ENCODE measurements at places on chromosomes 13 and 19. TPM values are rescaled to one million over a fixed set of nuclear protein-coding genes. Genes with fewer than 3 reads are reported as not detected.

DNA sequence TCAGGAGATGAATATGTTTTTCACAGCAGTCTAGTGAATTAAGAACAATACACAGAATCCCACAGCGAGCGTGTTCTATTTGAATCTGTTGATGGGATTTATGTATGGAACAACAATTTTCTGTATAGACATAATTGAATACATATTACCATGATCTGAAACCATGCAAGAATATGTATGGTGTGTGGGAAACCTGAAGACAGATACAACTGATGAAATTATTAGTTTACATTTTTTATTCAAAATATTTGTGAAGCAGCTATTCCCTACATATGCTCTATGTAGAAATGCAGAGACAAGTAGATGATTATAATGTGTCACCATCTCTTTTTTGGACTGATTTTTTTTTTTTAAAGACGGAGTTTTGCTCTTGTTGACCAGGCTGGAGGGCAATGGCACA is 91.8 kb downstream of the DNAJC15 start:
- H3K4me1 ChIP-seq, result no peaks in the 10 kb centered on the region
- no peak overlapping the region for H3K27ac ChIP-seq
- no peak overlapping the region for H3K4me3 ChIP-seq
- DNase-seq, result no peak
- H3K27me3 ChIP-seq, result no peaks in the 10 kb centered on the region

- no peak for DNase-seq
- no peaks in the 10 kb centered on the region for H3K4me1 ChIP-seq
- H3K36me3 ChIP-seq, result no peaks in the 10 kb centered on the region
Measured at GRCh38 chr19:29162694-29163093, 50.3 kb downstream of the UQCRFS1 start.

LHB gene
- 2.2 TPM for polyA plus RNA-seq

GRCh38 chr13:98297051-98297450 is 120.0 kb upstream of the RNF113B start:
- no peaks in the 10 kb centered on the region for H3K27me3 ChIP-seq
- no peak overlapping the region for H3K27ac ChIP-seq
- no peak overlapping the region for H3K4me3 ChIP-seq
- H3K36me3 ChIP-seq, result no peaks in the 10 kb centered on the region

DNA sequence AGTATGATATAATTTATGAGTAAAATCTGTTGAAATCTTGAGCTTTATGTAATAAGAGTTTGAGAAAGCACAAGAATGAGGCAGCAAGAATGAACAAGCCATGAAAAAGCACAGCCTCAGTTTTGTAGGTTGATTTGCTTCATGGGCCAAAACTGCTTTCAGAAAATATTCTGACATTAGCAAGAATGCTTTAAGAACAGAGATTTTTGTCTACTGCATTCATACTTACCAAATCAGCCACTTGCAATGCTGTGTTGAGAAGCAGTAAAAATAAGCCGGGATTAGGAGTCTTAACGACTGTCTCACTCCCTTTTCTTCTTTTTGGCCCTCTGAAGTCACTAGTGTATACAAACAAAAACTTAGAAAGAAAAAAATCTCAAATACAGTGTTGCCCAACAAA is 114.5 kb downstream of the POSTN start:
- H3K4me1 ChIP-seq, result peaks cover 6% of the 10 kb centered on the region
- no peaks in the 10 kb centered on the region for H3K36me3 ChIP-seq
- H3K27ac ChIP-seq, result no peak overlapping the region
